ENCODE measurements at places on chromosomes 6 and 20.

GRCh38 chr6:24779416-24780016 lies 4.8 kb downstream of the GMNN start:
- no peak for DNase-seq

- no peak for DNase-seq
These were observed 1450.2 kb downstream of the HACE1 start for GRCh38 chr6:103409475-103409874.

DNA sequence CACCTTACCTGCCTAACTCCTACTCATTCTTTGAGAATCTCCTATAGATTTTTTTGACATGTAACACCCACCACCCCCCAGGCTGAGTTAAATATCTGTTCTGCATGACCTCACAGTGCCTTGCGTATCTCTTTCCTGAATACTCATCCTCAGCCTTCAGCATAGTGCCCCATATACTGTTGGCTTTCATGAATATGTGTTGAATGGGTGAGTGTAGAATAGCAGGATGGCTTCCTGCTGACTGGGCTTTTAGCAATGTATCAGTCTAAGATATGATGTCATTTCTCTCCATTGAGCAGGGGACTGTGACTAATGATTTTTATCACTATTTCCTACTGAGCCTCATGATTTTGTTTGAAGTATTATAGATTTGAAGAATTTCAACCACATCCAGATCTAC lies 361.6 kb upstream of the MARCKS start:
- no peak for DNase-seq

- DNase-seq, result no peak
These were observed 1.4 kb downstream of the GRIK2 start for GRCh38 chr6:101394936-101395335.

GRCh38 chr6:90406957-90407356 lies 110.3 kb upstream of the BACH2 start:
- no peak for DNase-seq

- no peak for DNase-seq
These were observed 9.5 kb upstream of the DTNBP1 start for GRCh38 chr6:15672291-15672690.

DNA sequence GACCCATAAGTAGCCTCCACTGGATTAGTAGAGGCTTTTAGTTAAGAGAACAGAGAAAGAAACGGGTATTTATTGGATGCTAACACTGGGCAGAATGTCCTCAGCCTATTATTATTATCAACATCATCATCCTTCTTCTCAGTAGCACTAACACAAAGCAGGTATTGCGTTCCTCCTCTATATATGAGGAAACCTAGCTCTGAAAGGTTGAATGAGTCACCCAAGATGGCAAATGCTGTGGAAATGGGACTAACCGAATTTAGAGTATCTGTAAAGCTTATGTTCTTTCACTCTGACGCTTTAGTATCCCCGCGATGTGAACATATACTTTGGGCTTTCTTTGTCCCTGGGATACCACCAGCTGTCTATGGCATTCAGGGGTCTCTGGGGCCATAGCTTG lies 77.0 kb downstream of the ADTRP start:
- DNase-seq, result no peak

- no peak for DNase-seq
These were observed 2.6 kb downstream of the NPEPL1 start for GRCh38 chr20:58695084-58695722.

GRCh38 chr20:38833154-38833856 lies 27.8 kb downstream of the PPP1R16B start:
- no peak for DNase-seq

GRCh38 chr6:127481628-127482027 lies 22.4 kb upstream of the KIAA0408 start:
- DNase-seq, result no peak

DNA sequence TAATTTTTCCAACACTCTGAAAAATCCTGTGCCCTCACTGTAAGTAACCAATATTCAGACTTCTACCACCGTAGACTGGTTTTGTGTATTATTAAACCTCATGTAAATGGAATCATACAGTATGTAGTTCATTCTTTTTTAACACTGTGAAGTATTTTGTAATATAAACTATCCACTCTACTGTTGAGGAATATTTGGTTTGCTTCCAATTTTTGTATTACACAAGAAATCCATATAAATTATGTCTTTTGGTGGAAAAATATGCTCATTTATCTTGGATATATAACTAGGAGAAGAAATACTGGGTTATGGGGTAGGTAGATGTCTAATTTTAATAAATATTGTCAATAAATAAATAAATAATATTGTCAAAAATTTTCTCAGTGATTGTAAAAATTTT lies 116.8 kb downstream of the CHD6 start:
- no peak for DNase-seq

DNA sequence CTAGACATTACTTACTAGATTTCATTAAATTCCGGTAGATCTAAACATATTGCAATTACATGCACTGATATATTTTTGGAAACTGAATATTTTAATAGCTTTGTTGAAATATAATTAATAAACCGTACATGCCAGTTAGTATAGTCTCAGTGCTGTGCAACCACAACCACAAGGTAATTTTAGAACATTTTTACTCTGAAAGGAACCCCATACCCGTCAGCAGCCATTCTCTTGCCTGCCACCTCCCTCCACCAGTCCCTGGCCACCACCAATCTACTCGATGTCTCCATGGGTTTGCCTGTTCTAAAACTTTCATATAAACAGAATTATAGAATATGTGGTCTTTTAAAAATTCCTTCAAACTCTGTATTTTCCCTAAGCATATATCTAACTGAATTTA lies 293.9 kb downstream of the THBS2 start:
- DNase-seq, result no peak

DNA sequence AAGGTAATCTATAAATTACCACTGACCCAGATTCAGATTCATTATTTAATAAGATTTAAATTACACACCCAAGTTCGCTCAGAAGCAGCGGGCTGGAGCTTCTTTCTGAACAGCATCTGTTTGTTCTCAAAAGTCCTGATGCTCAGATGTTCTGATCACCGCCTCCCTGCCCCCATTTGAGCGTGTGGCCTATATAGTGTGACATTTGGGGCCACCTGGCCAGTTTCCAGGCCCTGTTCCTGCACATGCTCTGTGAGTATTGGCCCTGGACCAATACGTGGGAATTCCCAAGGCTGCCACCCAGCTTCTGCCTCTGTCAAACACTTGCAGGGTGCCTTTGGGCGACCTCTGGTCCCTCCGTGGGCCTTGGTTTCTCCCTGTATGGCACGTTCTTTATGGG lies 228.8 kb downstream of the TFAP2C start:
- no peak for DNase-seq

DNA sequence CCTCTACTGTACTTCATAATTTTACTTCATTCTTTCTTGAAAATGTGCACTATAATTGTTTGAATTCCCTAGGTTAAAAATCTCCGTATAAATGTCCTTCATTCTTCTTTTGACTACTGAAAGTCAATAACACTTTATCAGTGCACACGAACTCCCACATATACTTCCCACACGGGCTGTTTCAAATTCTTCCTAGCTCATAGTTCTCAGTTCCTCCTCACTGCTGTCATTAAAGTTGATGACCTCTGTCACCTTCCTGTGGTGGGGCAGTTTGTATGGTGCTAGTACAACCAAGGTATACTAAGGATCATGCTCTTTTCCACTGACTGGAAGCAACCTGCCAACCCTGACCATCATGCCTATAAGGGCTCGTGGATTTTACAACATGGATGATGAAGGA lies 40.0 kb upstream of the CD2AP start:
- no peak for DNase-seq

- no peak for DNase-seq
These were observed 411.7 kb downstream of the UTRN start for GRCh38 chr6:144696610-144697368.

- no peak for DNase-seq
These were observed at the start of gene ARG1 for GRCh38 chr6:131572686-131573415. TSS of gene ARG1 (plus strand) at chr6:131573226. CDS start at chr6:131573283, 57 bp downstream.

DNA sequence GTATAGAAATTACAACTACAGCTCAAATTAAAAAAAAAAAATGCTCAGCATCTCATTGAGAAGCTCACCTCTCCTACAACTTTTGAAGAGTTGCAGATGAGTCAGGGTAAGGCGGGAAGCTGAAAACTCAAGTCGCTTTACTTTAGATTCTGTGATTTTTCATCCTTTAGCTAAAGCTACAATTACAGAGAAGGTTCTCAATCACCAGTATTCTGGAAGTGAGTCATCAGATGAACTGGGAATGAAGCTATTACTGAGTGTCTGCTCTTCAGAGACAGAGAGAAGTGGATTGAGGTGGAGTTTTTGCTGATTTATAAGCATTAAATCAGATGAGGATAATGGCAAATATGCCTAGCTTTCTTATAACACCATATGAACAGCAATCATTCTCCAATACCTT lies 91.9 kb downstream of the TFAP2A start:
- no peak for DNase-seq

DNA sequence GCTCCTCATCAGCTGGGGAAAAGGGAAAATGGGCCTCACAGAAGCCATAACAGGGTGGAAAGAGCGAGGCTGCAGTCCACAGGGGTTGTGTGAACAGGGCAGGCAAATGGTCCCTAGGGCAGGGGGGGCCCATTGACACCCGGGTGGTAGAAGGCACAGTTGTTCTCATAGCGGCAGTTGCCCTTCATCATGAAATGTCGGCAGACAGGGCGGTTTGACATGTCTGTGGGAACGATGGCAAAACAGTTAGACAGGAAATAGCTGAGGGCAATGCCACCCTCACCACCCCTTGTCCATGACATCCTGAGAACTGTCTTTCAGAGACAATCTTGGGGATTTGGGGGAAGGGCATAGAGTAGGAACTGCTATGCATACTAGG lies 15.6 kb downstream of the PPP1R10 start:
- no peak for DNase-seq

DNA sequence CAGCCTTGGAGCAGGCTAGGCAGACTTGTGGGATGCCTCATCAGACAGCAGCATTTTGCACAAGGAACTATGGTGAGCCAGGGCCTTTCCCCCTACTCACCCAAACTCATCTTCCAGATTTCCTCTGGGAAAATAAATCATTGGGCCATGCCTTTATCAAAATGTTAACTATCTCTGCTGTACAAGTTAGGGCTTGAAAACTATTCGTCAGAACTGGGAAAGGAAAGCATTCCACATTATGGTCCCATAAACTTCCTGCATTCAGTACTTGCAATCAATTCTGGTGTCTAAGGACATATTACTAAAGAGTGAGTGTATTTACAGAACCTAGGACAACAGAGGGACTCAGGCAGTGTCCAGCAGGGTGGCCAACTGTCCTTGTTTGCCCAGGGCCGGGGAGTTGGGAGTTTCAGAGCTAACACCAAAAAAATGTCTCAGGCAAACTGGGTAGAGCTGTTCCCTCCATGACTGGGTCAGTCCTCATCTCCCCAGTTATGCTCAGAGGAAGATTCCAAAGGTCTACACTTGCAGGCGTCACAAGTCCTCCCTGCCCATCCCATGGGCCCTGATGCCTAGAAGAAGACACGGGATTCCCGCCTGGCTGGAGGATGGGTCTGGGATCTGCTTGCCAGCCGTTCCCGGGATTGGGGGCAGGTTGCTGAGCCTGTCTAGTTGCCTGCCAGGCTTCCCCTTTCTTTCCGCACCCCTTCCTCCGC lies 72.2 kb downstream of the SLC22A3 start:
- no peak for DNase-seq

DNA sequence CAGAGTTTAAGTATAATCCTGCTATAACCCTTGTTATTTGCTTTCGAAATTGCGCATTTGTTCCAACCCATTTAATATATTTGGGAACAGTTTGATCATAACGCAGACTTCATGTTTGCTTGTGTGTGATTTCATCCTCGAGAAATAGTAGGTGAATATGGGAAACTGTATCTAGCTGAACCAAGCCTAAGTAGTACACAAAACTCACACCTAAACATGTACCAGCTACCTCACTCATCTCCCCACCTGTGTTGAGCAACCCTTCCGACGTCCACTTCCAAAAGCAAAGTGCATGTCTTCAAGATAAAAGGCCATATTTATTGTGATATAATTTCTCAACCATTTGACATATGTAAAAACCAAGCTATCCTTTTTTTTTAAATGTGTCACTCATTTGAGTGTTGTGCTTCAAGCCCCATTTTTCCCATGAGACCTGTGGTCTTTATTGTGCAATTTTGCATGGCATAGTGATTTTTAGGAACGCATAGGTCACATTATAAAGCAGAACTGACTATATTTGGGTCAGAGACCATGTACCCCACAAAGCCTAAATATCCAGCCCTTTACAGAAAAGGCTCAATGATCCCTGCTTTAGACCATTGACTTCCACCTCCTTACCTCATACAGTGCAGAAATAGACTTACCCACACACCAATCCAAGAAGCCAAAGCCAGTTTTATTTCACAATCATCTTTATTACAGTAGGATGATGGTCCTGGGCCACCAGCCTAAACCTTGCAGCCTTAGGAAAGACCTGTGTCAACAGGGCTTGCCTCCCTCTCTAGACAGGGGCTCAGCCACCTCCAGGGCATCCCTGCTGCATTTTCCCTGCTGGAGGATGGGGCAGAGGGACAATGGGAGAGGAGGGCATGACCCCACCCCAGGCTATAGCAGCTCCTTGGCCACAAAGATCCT lies 7.1 kb downstream of the CCND3 start:
- DNase-seq, result no peak

GRCh38 chr6:63197741-63198140 lies 13.5 kb upstream of the FKBP1C start:
- DNase-seq, result no peak

GRCh38 chr20:53488775-53489272 lies 104.8 kb downstream of the ZNF217 start:
- no peak for DNase-seq

- no peak for DNase-seq
These were observed 78.6 kb upstream of the SMIM8 start for GRCh38 chr6:87243812-87244211.

- DNase-seq, result no peak
These were observed 5.4 kb downstream of the CCN5 start for GRCh38 chr20:44720621-44720996.

- no peak for DNase-seq
These were observed 159.1 kb downstream of the ZDHHC14 start for GRCh38 chr6:157539900-157540752.

GRCh38 chr6:31086788-31087440 lies 25.5 kb downstream of the C6orf15 start:
- DNase-seq, result no peak

DNA sequence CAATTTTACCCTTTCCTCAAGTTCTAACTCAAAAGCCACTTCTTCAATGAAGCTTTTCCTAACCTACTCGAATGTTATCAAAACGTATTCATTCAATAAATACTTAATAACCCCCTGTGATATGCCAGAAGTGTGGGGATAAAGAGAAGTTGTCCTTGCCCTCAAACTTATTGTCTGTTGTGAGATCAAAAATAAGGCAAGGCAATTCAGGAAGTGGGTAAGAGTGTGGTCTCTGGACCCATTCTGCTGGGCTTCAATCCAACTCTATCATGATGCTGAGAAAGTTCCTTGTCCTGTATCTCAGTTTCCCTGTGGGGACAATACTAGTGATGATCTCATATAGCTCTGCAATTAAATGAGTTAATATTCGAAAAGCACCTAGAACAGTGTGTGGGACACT lies 92.8 kb downstream of the PRDM1 start:
- DNase-seq, result no peak

GRCh38 chr6:1667012-1667804 lies 57.5 kb downstream of the FOXC1 start:
- DNase-seq, result no peak

GRCh38 chr20:43567477-43567876 lies 8.7 kb downstream of the SGK2 start:
- no peak for DNase-seq

All from activated gamma-delta T cell treated with anti-CD3 and anti-CD28 coated beads, Interleukin-2, amount 50 U/mL, for 16 hours (primary cell).